ENCODE measurements at places on chromosomes 6 and 20.

- DNase-seq: no peak
Measured at GRCh38 chr20:32477594-32478512, 107.3 kb downstream of the NOL4L start.

- DNase-seq: no peak
Measured at GRCh38 chr6:101294676-101295075, 98.8 kb upstream of the GRIK2 start.

DNA sequence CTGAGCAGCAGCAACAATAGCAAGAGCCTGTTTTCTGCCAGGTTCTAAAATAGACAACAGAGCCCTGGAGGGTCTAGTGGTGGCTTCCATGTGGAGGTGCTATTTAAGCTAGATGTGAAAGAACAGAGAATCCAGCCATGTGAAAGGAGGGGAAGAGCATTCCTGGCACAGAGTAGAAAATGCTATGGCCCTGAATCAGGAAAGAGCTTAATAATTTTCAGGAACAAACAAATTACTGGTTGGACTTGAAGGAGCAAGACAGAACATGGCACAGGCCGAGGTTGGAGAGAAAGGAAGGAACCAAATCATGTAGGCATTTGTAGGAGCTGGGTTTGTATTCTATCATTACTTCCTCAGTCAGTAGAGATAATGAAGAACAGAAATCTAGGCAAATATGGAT, 98.3 kb downstream of the AIG1 start:
- DNase-seq: no peak

GRCh38 chr6:38092964-38093363, 273.4 kb downstream of the ZFAND3 start:
- no peak for DNase-seq

DNA sequence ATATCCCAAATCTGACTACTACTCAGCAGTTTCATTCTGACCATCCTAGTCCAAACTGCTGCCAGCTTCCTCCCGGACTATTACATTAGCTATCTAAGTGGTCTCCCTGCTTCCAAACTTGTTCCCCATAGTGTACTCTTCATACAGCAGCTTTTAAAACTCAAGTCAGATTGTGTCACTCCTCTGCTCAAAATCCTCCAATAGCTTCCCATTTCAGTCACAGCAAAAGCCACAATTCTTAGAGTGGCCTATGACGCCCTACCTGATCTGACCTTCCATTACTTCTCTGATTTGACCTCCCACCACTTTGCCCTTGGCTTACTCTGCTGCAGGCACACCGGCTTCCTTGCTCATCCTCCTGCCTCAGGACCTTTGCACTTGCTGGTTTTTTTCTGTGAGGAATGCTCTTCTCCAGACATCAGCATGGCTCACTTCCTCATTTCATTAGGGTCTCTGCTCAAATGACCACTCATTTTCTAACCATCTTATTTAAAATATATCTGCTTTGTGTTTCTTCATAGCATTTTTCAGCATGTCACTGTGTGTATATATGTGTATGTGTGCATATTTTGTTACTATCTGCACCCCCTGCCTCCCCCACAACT, 111.1 kb upstream of the DTNBP1 start:
- no peak for DNase-seq

- DNase-seq: no peak
Measured at GRCh38 chr6:3330199-3330598, 71.5 kb downstream of the PSMG4 start.

DNA sequence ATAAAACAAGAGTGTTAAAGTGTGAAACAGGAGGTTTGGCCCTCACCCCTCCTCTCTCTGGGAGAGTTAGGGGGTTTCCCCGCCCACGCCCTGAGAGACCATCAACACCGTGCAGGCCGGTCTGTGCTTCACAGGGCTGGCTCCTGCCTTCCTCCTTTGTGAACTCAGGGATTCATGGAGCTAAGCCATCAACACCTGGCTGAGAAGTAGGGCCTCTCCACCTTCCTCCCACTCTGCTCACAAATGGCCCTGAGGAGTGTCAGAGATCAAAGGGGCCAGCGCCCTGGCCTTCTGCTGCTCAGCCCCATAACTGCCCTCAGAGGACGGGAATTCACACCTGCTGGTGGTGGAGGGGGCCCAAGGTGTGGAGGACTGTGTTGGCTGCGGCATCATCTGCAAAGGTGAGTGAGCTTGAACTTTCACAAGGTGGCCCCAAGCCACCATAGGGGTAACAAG, 88.6 kb downstream of the PSMB1 start:
- DNase-seq: no peak

DNA sequence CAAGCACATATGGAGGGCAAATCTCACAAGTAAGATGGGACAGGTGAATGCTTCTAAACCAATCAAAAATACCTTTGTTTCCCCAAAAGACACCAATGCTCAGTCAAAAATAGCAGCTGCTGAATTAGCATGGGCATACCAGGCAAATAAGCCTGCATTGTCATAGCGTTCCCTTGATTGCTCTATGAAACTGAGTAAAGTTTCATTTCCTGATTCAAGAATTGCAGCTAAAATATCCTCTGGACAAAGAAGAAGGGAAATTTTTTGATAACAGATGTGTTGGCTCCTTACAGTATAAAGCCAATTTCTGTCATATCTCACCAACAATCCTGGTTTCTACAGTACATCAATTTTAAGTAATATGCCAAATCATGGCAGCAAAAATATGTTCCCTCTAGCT, 3.3 kb upstream of the TMEM14A start:
- DNase-seq: no peak

DNA sequence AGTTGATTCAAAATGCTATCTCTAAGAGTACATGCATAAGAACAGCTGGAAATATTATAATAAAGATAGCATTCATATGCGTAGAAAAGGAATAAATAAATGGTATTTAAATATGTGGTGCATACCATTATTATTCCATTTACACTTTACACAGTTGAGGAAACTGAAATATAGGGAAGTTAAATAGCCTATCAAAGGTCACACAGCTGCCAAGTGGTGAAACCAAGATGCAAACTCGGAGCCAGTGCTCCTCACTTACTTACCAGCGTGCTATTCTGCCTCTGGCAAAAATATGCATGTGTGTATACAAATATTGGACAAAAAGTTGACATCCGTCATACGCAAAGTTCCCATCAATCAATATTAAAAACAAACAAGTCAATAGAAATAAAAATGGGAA, 22.3 kb upstream of the ANKEF1 start:
- DNase-seq: no peak

- no peak for DNase-seq
Measured at GRCh38 chr6:80519811-80520594, 413.5 kb downstream of the BCKDHB start.

DNA sequence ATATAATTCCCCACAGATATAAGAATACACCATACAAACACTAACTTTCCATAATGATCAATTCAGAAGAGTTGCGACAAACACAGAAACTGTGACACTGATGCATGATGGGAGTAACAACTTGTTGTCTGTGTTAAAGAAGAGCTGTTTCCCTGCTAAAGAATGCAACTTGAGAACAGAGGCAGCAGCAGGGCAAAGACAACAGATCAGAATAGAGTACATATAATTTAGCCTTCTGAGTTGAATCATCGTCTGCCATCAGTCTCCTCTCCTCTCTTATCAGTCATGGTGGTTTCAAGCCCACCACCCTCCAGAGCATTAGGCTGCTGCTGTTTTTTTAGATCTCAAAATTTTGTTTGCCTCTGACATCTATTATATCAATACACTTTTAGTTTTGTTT, 280.4 kb downstream of the UBE3D start:
- DNase-seq: no peak

DNA sequence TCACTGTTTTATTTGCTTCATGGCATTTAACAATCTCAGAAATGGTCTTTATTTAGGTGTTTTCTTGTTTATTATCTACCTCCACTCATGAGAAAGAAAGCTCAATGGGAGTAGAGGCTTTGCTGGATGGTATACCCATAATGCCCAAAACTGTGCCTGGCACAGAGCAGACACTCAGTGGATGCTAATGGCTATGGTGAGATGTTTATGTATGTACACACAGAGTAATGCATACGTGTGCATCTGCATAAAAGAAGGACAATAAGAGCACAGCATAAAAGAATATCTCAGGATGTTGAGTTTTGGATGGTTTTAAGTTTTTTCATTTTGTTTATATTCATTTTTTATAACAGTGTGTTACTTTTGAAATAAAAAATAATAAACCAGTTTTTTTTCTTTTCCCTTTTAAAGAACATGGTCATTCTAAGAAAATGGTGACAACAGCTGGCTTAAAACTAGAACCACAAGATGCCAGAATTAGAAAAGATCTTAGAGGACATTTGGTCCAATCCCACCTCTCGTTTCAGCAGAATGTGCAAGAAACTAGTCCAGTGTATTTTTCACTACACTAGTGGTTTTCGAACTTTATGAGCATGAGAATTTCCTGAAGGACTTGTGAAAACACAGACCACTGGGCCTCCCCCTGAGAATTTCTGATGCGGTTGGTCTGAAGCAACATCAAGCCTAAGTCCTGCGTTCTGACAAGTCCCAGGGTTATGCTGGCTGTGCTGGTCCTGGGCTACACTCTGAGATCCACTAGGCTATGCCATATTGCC, 131.9 kb downstream of the FYN start:
- no peak for DNase-seq

- DNase-seq: no peak
Measured at GRCh38 chr6:10418862-10419748, 4.2 kb upstream of the TFAP2A start.

- DNase-seq: no peak
Measured at GRCh38 chr6:11309947-11310665, 77.6 kb upstream of the NEDD9 start.

- DNase-seq: no peak
Measured at GRCh38 chr6:8177721-8178120, 75.4 kb upstream of the EEF1E1 start.

DNA sequence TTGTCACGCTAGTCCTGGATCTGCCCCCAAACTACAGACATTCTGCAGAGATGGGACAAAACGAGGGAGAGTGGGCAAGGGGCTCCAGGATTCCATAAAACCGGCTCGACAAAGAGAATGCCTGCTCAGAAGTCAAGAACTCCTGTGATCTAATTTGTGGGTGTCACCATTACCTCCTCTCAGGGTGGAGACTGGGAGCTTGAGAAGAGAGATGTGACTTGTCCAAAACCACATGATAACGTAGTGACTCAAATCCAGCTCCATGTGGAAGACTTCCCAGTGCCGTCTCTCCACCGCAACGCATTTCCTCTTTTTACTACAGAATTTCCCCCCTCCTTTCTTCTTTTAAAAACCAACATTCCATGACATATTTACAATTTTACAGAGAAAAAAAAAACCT, 44.3 kb downstream of the TRERF1 start:
- DNase-seq: no peak

- DNase-seq: no peak
Measured at GRCh38 chr6:37056112-37056403, 50.6 kb downstream of the FGD2 start.

DNA sequence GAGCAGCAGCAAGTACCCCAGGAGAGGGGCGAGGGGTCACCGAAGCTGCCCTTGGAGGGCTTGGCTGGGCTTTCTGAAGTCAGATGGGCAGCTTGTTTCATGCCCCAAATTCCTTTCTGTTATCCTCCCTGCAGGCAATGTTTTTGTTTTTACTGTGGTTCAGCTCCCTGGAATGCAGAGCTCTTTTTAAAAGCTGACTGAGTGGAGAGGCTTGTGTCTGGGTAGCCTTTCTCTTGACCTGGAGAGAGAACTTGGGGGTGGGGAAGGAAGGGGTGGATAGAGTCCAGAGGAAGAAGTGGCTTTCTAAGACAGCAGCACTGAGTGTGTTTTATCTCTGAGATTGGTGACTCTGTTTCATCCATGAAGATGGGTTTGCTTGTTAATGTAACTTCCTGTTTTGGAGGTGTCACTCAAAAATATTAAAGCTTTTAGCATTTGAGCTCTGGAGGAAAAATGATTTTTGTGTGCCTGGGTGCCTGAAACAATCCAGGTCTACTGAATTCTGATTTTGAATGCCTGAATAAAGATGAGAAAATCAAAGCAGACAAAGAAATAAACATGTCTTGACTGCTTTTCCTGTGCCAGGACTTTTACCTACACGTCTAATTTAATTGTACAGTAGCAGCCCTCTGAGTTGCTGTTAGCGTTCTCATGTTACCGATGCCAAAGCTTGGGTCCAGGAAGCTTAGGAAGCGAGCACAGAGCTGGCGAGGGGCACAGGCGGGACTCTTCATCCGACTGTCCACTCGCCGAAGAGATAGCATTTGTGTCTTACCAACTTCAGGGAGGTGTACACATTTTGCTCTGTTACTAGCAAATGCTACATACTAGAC, 78.2 kb upstream of the EEF1E1 start:
- no peak for DNase-seq

DNA sequence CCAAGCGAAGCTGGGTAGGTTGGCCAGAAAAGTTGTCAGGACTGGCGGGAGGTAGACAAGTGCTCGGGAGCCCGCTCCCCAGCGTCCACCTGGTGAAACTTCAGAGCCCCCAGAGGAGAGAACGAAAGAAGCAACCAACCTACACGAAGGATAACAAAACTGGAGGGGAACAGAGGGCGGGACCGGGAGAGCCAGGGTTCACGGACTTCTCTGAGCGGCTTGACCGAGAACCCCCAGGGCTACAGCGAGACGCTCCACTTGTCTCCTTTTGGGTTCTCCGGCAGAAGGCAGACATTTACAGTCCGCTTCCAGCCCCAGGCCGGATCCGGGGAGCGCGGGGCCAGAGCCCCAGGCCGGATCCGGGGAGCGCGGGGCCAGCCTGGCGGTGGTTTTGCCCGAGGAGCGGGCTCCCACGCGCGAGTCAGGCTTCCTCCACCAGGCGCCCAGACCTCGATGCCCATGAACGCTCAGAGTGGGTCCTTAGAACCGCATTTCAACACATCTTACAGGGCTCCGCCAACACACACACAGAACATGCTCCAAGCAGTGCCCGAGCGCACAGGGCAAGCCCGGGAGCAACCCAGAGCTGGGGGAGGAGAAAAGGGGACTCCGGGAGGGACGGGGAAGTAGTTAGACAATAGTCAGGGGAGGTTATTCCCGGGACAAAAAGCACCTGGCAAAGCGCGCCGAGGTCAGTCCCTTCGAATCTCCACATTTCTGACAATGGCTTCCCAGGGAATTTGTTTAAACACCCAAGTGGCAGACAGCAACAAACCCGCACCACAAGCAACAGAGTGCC, 1.1 kb downstream of the PTPRK start:
- peak; percentile 2 for DNase-seq

- DNase-seq: peak; percentile 7
Measured at GRCh38 chr6:142746524-142746923, 198.5 kb downstream of the HIVEP2 start.

- no peak for DNase-seq
Measured at GRCh38 chr6:134851548-134851947, 98.4 kb downstream of the ALDH8A1 start.

GRCh38 chr6:43242908-43243663, at the start of gene TTBK1:
Gene TTBK1, plus strand, starts transcription at chr6:43243481. Its CDS starts 3,180 bp downstream, at chr6:43246661.
- no peak for DNase-seq

Data from stimulated activated CD8-positive, alpha-beta memory T cell treated with anti-CD3 and anti-CD28 coated beads, Interleukin-2, amount 100 ng/mL, for 1 hour (primary cell).